ENCODE measurements at places on chromosomes 3 and 15. TPM values are rescaled to one million over a fixed set of nuclear protein-coding genes. Genes with fewer than 3 reads are reported as not detected.

The MSL2 gene
- 6.5 TPM for total RNA-seq

The DIPK2A gene
- 6.6 TPM for total RNA-seq

The LAMB2 gene
- total RNA-seq: 100.0 TPM

The CD80 gene
- total RNA-seq: not detected

Data from A549 treated with CpdA at 1 μM for 4 hours (cell line).